ENCODE measurements at places on chromosomes 12 and 14.
A peak's percentile ranks its signal among the peaks of the same experiment; 100 is the strongest.

DNA sequence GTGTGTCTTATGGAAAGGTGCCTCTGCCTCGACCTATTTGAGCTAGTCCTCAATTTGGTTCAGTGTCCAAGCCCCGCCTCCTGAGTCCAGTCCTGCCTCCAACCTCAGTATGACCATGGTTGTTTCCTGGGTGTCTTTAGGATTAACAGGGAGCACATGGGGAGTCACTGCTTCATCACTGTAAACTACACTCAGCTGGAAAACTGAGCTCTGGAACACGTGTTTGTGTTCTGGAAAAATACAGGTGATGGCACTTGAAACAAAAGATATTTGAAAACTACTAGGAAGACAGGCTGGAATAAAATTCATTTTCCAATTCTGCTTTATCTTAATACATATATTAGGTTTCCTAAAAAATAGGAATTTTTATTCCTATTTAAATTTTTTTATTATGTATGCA is 1187.3 kb upstream of the TMEM132C start:
- DNase-seq = no peak
- no peak overlapping the region for H3K4me3 ChIP-seq
- H3K27ac ChIP-seq = no peak overlapping the region
- no peaks in the 10 kb centered on the region for H3K4me1 ChIP-seq
- H3K27me3 ChIP-seq = no peaks in the 10 kb centered on the region
- no peaks in the 10 kb centered on the region for H3K36me3 ChIP-seq

DNA sequence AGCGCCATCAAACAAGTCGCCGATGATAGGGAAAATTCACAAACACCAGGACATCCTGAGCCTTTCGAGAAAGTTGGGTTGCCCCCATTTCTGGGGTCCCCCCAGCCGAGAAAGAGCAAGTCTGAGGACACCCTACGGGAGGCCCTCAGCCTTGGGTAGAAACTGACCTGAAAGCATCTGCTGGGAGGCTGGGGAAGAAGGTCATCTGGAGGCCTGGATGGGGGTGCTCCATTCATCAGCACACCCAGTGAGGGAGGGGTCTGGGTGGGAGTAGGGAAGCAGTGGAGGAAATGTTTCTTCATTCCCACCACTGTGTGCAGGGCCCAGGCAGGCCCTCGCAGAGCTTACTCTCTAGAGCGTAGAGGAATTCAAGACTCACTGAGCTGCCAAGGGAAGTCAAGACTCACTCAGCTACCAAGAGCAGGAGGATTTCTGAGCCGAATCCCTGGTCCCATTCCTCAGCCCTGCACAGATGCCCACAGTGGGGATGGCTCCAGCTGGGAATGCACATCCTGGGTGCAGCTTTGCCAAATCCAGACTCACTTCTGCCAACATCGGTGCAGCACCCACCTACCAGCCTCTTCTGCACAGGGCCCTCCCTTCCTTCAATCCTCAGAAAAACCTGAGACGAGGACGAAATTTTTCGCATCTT is 38.1 kb downstream of the DIO3 start:
- H3K27ac ChIP-seq = no peak overlapping the region
- H3K4me3 ChIP-seq = no peak overlapping the region
- H3K27me3 ChIP-seq = no peaks in the 10 kb centered on the region
- H3K36me3 ChIP-seq = no peaks in the 10 kb centered on the region
- H3K4me1 ChIP-seq = no peaks in the 10 kb centered on the region

DNA sequence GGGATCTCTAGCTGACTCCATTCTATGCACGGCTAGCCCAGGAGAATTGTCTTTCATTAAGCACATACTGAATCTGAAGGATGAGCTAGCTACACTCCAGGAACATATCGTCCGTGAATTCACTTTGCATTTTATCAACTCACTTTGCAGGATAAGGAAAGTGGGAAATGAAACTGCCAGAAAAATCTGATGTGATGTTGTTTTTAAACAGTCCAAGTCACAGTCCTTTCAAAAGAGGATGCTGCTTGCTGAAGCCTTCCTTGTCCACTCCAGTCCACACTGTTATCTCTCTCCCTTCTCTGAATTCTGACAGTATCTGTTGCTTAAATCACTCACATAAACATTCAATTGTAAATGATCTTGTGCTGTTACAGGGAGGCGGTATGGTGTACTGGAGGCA is 12.7 kb upstream of the TMCC3 start:
- H3K36me3 ChIP-seq = no peaks in the 10 kb centered on the region
- no peak for DNase-seq
- H3K27ac ChIP-seq = no peak overlapping the region
- peaks cover 24% of the 10 kb centered on the region for H3K4me1 ChIP-seq

GRCh38 chr12:4044101-4044500 is 170.9 kb upstream of the PARP11 start:
- no peaks in the 10 kb centered on the region for H3K4me1 ChIP-seq
- H3K4me3 ChIP-seq = no peak overlapping the region
- H3K36me3 ChIP-seq = no peaks in the 10 kb centered on the region
- H3K27ac ChIP-seq = no peak overlapping the region
- no peak for DNase-seq

DNA sequence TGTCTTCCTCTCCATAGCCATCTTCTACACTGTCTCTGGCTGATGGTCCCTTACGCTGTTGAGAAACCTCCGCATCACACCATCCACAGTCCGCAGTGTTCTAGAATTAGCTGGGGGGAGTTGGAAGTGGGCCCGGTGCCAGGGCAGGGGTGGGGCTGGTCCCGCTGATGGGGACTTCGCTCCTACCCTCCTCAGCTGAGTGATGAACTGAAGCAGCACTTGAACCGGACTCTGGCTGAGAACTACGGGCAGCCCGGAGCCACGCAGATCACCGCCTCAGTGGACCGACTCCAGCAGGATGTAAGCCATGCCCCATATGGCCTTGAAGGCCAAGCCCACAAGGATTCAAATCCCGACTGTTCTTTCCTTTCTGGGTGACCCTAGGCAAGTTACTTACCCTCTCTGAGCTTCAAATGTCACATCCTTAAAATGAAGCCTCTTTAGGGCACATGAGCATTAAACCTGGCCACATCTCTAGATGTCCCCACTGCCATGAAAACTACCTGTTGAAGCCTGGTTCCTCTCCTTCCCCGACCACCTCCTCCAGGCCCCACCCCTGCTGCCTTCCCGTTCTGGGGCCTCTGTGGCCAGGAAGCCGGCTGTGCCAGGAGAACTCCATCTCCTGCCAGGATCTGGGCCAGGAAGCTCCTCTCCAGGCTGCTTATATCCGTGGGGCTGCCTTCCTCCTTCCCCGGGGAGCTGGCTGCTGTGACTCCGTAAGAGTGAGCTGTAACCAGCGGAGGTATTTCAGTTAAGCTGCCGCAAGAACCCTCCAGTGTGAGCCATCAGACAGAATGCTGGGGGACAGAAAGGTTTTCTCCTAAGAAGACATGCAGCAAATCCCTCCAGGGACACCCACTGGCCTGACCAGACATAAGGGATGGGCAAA is 53.1 kb downstream of the TSPAN11 start:
- H3K4me3 ChIP-seq = no peak overlapping the region
- no peaks in the 10 kb centered on the region for H3K27me3 ChIP-seq
- no peak for DNase-seq
- H3K27ac ChIP-seq = no peak overlapping the region
- H3K36me3 ChIP-seq = no peaks in the 10 kb centered on the region

DNA sequence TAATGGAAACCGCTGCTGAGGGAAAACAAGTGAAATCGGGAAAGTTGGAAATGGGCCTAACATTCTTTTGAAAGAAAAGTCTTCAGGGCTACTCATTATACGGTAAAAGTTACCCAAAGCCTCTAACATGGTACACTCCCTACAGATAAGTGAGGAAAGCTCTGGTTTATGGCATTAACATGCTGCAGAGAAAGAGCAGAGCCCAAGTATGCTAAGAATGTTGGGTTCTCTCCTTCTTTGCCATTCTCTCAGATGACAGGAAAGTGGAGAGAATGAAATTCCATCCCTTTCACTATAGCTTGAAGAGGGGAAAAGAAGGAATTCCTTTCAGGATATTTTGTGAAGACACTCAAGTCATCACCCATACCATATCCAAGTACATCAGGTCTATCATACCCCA is 348.0 kb downstream of the SEC23A start:
- no peaks in the 10 kb centered on the region for H3K27me3 ChIP-seq
- H3K4me3 ChIP-seq = no peak overlapping the region
- H3K36me3 ChIP-seq = no peaks in the 10 kb centered on the region
- no peaks in the 10 kb centered on the region for H3K4me1 ChIP-seq
- H3K27ac ChIP-seq = no peak overlapping the region

GRCh38 chr12:29103539-29103974 is 45.5 kb upstream of the FAR2 start:
- H3K27me3 ChIP-seq = no peaks in the 10 kb centered on the region
- no peaks in the 10 kb centered on the region for H3K4me1 ChIP-seq
- no peak overlapping the region for H3K27ac ChIP-seq
- no peak for DNase-seq
- H3K36me3 ChIP-seq = no peaks in the 10 kb centered on the region

- H3K4me3 ChIP-seq = peak within 1 kb of the TSS; percentile 48
- H3K4me1 ChIP-seq = no peaks in the 10 kb centered on the region
- peak; percentile 29 for DNase-seq
- H3K36me3 ChIP-seq = no peaks in the 10 kb centered on the region
- H3K27me3 ChIP-seq = no peaks in the 10 kb centered on the region
- peak within 1 kb of the TSS; percentile 88 for H3K27ac ChIP-seq
Measured at GRCh38 chr14:58395812-58396788, at the start of gene TOMM20L. TOMM20L (plus strand) TSS chr14:58395930; CDS start chr14:58395958, 28 bp downstream.

DNA sequence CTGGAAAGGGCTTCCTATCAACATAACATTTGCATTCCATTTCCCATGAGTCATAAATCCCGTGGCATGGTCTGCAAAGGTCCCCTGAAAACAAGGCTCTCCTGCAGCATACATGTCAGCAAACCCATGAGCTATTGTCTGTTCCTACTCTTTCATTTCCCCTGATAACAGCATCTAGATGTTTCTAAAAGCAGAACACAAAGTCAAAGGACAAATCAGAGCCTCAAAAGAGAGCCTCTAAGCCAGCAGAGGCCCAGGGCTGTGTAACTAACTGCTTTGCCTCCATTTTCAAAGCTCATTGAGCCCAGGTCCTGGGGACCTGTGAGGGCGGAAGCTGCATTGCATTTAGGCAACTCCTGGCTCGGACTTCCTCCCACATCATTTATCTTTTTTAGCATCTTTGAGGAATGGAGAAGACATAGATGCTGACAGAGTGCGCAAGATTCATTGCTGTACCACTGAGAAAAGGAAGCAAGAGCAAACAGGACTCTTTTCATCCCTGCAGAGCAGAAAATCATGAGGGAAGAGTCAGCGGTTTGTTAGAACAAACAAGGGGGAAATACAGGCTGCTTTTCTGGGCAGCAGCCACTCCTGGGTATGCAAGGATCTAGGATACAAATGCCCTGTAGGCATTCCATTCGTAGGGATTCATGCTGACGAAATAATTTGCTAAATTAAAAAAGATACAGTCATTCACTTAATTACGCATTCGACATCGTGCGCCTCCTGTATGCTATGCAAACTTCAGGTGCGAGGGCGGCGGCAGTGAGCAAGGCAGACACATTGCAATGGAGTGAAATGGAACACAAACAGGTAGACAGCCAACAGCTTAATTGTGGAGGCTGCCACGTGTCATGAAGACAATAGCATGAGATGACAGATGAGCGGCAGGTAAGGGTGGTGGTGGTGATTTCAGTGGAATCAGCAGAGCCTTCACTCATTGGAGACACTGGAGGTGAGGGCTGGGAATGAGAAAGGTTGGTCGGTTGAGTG is 131.0 kb downstream of the TMEM132D start:
- no peak for DNase-seq
- no peak overlapping the region for H3K27ac ChIP-seq
- H3K27me3 ChIP-seq = no peaks in the 10 kb centered on the region

- DNase-seq = no peak
- peak overlapping the region; percentile 87 for H3K4me3 ChIP-seq
- no peaks in the 10 kb centered on the region for H3K36me3 ChIP-seq
Measured at GRCh38 chr12:9648701-9649531, 20.6 kb upstream of the CLEC2D start.

GRCh38 chr12:49369411-49370145 is 2.3 kb downstream of the SPATS2 start:
- no peaks in the 10 kb centered on the region for H3K27me3 ChIP-seq
- no peaks in the 10 kb centered on the region for H3K36me3 ChIP-seq
- DNase-seq = no peak
- no peak overlapping the region for H3K27ac ChIP-seq
- no peaks in the 10 kb centered on the region for H3K4me1 ChIP-seq
- no peak overlapping the region for H3K4me3 ChIP-seq

GRCh38 chr12:110775997-110776396 is 33.3 kb upstream of the PPP1CC start:
- H3K27ac ChIP-seq = no peak overlapping the region
- H3K36me3 ChIP-seq = no peaks in the 10 kb centered on the region
- H3K27me3 ChIP-seq = no peaks in the 10 kb centered on the region
- no peak overlapping the region for H3K4me3 ChIP-seq

DNA sequence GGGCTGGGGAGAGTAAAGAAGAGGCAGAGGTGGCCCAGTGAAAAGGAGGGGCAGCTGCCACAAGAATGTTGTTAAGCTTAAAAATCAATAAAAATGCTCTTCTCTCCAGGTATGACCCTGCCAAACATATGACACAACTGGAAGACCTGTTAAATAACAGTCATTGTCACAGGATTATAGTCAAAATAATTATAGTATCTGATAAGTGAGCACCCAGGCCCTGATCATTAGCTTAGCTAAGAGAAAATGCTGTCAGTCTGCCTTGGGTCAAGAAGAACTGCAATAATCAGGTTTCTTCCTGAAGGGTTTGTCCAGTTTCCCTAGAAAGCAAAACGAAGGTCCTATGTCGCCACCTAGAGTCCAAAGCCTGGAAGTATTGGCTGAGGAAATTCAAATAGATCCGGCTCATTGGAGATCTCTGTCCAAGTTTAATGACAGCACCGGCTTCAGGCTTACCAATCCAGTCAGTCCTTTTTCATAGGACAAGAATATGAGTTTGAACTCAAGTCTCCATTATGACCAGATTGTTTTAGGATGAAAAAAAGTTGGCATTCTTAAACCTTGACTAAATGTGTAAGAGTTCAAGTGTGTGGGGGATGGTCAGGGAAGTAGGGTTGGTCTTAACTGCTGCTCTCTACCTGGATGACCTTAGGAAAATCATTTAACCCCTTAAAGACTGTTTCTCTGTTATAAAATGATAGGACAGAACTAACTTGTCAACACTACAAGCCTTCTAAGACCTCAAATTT is 22.5 kb upstream of the NKX2-8 start:
- H3K4me3 ChIP-seq = no peak overlapping the region
- no peaks in the 10 kb centered on the region for H3K27me3 ChIP-seq
- no peaks in the 10 kb centered on the region for H3K36me3 ChIP-seq
- H3K27ac ChIP-seq = no peak overlapping the region
- no peaks in the 10 kb centered on the region for H3K4me1 ChIP-seq
- DNase-seq = peak; percentile 51

Data from tibial nerve (tissue), 4 donors.